ENCODE measurements at places on chromosomes 12 and 14. TPM values are rescaled to one million over a fixed set of nuclear protein-coding genes. Genes with fewer than 3 reads are reported as not detected.

DNA sequence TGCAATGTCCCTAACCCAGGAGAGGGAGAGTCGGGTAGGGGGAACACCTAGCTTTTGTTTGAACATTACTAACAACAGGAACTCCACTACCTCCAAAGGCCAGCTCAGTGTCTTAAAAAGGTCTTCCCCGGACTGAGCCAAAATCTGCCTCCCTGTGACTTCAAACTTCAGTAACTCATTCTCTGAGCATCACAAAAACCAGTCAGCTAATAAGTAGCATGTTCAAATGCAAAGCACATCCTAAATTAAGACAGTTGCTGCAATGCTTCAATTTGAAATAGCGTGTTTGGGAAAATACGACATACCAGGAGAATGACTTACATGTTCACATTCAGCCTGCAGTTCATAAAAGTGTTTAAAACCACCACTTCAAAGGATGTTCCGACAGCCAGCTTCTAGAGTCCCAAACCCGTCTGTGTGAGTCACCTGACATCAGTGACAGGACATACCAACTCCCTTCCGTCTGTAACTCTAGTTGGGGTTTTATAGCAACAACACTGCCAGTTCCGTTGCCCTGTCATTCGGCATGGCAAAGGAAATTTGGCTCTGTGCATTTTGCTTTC is 13.0 kb downstream of the ZFP36L1 start:
- peak overlapping the region; percentile 76 for H3K27ac ChIP-seq
- H3K36me3 ChIP-seq: no peaks in the 10 kb centered on the region
- peaks cover 31% of the 10 kb centered on the region for H3K4me1 ChIP-seq
- no peak overlapping the region for H3K4me3 ChIP-seq
- no peak for DNase-seq
- H3K27me3 ChIP-seq: no peaks in the 10 kb centered on the region

DNA sequence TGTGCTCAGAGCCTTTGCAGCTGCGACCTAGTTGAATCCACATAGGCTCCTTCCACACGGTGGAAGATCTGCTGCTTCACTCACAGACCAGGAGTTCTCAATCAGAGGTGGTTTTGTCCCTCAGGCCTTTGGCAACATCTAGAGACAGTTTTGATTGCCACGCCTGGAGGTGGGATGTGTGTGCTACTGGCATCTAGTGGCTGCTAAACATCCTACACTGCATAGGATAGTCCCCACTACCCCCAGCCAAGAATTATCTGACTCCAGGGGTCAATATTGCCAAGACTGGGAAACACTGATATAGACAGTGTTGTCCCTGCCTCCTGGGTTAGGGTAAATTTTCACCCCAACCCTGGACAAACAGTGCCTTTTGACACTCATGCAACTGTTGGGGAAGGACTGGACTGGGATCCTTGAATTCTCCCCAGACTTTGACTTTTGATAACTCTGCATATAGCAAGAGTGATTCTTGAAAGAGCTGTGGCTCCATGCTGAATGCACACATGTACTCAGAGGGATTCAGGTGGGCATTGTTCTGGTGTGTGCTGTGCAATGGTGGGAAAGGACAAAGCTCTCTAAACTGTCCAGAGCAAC is 39.8 kb downstream of the BAZ2A start:
- H3K36me3 ChIP-seq: peaks cover 55% of the 10 kb centered on the region
- no peaks in the 10 kb centered on the region for H3K27me3 ChIP-seq

DNA sequence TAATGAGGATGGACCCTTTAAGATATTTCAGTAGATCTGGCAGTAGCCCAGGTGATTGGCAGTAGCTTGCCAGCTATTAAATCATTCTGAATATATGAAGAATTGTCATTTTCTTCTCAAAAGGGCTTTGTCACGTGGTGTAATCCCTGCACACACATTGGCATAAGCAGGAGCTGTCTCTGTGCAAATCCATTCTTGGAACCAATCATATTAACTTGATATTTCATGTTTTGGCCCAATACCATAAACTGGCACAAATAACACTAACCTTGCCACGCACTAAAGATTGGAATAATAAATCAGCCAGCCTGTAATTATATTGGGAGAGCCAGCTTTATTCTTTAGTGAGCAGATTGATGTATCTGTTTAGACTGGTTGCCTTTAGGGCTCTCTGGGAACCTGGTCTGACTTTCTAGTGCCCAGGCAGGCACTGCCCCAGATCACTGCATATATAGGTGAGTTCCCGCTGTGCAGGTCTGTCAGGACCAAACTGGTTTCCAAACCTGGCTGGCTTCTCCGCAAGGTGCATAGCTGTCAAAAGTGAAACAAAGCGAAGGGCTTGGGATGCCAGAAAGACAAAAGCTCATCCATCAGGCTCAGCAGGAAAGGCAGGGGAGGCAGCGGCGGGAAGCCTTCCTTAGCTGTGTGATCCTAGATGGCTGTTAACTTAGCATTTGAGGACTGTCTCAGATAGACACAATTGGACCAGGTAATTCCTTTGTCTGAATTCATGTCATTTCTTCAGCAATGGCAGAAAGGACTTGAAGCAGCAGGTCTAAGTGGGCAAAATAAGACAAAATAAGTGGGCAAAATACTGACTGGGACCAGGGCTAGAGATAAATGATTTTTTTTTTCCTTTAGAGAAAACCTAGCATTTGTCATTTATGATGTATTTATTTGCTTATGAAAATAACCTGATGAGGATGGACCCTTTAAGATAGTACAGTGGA is 128.8 kb upstream of the DYRK2 start:
- no peak overlapping the region for H3K4me3 ChIP-seq
- no peaks in the 10 kb centered on the region for H3K36me3 ChIP-seq
- no peak overlapping the region for H3K27ac ChIP-seq
- no peaks in the 10 kb centered on the region for H3K27me3 ChIP-seq
- no peaks in the 10 kb centered on the region for H3K4me1 ChIP-seq
- DNase-seq: no peak

GRCh38 chr14:74563586-74564159 is 48.4 kb downstream of the LTBP2 start:
- H3K4me3 ChIP-seq: no peak overlapping the region
- peaks cover 15% of the 10 kb centered on the region for H3K4me1 ChIP-seq
- no peak for DNase-seq
- H3K27me3 ChIP-seq: no peaks in the 10 kb centered on the region
- H3K36me3 ChIP-seq: no peaks in the 10 kb centered on the region

DNA sequence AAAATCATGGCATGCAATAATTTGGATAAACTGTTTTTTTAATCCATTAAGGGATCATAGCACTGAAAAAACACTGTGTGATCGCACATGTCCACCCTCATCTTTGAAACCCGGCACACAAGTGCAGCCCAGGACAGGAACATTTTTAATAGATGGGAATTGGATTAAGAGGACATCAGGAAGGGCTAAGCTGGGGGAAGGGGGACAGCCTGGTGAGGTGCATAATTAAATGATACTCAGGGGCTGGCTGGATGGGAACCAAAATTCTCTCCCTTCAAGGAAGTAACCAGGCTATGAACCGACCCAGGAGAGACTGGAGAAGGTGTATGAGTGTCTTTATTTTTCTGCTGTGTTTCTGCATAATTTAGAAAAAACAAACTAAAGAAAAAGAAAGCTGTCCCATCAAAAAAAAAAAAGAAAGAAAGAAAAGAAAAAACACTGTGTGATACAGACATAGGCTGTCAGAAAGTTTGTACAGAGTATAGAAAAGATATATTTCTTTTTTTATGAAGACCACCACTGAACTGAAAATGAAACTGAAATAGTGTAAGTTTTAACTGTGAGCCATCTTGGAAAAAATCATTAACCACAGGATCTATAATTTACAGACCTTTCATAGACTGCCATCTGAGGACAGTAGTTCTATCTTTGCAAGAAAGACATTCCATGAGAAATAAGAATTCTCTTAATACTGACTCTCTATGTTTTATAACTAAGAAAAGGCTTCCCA is 75.1 kb upstream of the SLC38A4 start:
- no peak overlapping the region for H3K27ac ChIP-seq
- H3K27me3 ChIP-seq: no peaks in the 10 kb centered on the region
- H3K4me3 ChIP-seq: no peak overlapping the region
- H3K4me1 ChIP-seq: no peaks in the 10 kb centered on the region

- no peak overlapping the region for H3K4me3 ChIP-seq
- no peak overlapping the region for H3K27ac ChIP-seq
- H3K27me3 ChIP-seq: no peaks in the 10 kb centered on the region
- no peak for DNase-seq
- no peaks in the 10 kb centered on the region for H3K4me1 ChIP-seq
- no peaks in the 10 kb centered on the region for H3K36me3 ChIP-seq
These were observed 175.9 kb downstream of the TRHDE start for GRCh38 chr12:72448089-72448488.

- no peaks in the 10 kb centered on the region for H3K4me1 ChIP-seq
- H3K27me3 ChIP-seq: no peaks in the 10 kb centered on the region
- no peak overlapping the region for H3K4me3 ChIP-seq
- H3K36me3 ChIP-seq: no peaks in the 10 kb centered on the region
- no peak overlapping the region for H3K27ac ChIP-seq
These were observed 165.6 kb upstream of the TMCC3 start for GRCh38 chr12:94815958-94816357.

DNA sequence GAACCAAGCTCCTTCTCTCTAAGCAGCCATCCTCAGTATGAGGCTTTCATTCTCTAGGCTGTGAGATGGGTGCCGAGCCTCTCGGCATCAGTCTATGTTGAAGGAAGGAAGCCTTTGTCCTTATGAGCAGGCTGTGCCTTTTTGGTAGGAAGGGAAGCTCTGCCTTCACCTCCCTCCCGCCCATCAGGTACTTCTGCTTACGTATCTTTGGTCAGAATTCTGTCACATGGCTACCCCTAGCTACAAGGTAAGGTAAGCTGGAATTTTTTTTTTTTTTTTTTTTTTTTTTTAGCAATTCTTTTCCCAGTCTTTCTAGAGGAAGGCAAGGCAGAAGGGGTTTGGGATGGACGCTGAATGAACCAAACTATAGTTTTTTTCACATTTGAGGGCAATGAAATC is 16.9 kb downstream of the BATF start:
- H3K4me1 ChIP-seq: peaks cover 87% of the 10 kb centered on the region
- DNase-seq: no peak
- no peaks in the 10 kb centered on the region for H3K36me3 ChIP-seq
- no peaks in the 10 kb centered on the region for H3K27me3 ChIP-seq
- no peak overlapping the region for H3K4me3 ChIP-seq
- no peak overlapping the region for H3K27ac ChIP-seq

GRCh38 chr12:113619202-113619601 is 147.5 kb upstream of the LHX5 start:
- H3K36me3 ChIP-seq: no peaks in the 10 kb centered on the region
- no peak for DNase-seq
- no peak overlapping the region for H3K27ac ChIP-seq

DNA sequence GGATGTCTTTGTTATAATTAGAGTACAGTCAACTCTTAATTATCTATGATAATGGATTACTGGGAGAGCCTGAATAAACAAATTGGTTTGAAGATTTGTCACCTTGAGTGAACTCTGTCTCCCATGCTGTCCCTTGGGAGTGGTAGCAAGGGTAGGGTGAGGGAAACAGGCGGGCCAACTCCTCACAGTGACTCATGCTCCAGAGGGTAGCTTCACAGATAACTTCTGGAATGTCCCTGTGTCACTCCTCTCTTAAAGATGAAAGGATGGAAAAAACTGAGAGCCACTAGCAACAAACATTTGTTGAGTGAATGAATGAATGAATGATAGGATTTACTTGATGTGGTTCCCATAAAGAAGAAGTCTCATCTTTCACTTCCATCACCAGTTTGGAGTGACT is 53.5 kb downstream of the RASSF9 start:
- DNase-seq: no peak
- no peak overlapping the region for H3K27ac ChIP-seq
- no peaks in the 10 kb centered on the region for H3K4me1 ChIP-seq
- no peaks in the 10 kb centered on the region for H3K36me3 ChIP-seq

HOXC12 gene
- total RNA-seq: not detected

FAM181A gene
- not detected for total RNA-seq

PELI2 gene
- 15.0 TPM for total RNA-seq
